Mesenchymal stem cell (in vitro differentiated cells and primary cell): ENCODE measurements at places on chromosomes 1 and 21.

DNA sequence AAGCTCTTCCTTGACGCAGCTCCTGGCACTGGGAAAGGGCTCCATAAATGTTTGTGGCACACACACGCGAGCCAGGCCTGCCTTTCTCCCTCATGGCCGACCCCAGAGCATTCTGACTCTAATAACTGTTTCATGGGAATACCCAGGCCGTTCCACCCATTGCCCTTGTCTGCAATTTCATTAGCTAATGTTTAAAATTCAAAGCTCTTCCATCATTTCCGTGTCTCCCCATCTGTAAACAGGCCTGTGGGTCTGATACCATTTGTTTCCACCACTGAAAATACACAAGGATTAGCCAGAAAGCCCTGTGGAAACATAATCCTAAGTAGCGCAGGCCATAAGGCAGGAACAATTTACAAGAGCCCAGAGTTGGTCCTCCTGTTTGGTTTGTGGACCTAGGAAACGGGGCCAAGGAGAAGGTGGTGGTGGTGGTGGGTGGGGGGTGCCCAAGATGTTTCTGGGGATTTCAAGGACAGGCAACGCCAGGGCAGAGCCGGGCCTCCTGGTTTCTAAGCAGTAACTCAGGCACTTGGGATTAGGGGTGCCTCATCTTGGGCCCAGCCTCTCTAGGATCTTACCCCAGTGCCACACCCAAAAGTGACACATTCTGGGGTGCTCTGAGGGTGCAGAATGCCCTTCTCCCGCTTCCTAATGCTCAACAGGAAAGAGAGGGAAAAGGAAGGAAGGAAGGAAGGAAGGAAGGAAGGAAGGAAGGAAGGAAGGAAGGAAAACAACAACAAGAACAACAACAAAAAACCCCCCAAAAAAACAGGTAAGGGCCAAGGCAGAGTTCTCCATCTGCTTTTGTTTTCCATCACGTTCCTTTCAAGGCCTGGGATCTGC lies 79.4 kb downstream of the SSBP3 start:
- DNase-seq = peak; percentile 89

GRCh38 chr1:9241891-9242290 lies 7.3 kb downstream of the H6PD start:
- DNase-seq = no peak

DNA sequence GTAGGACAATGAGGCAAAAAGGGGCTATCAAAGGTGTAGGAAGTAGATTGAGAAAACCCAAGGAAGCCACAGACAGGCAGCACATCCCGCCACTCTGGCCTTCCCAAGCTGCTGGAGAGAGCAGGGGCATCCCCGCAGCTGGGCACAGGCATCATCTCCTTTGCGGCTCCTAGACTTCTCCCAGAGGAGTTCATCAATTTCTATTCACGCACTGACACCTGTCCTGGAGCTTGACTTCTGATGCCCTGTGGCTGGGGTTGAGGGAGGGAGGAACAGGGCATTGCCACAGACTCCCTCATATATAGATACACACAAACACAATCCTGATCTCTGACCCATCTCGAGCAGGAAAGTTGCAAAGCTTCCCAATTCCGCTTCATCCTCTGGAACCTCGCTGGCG lies 1.9 kb upstream of the TFAP2E start:
- no peak for DNase-seq

DNA sequence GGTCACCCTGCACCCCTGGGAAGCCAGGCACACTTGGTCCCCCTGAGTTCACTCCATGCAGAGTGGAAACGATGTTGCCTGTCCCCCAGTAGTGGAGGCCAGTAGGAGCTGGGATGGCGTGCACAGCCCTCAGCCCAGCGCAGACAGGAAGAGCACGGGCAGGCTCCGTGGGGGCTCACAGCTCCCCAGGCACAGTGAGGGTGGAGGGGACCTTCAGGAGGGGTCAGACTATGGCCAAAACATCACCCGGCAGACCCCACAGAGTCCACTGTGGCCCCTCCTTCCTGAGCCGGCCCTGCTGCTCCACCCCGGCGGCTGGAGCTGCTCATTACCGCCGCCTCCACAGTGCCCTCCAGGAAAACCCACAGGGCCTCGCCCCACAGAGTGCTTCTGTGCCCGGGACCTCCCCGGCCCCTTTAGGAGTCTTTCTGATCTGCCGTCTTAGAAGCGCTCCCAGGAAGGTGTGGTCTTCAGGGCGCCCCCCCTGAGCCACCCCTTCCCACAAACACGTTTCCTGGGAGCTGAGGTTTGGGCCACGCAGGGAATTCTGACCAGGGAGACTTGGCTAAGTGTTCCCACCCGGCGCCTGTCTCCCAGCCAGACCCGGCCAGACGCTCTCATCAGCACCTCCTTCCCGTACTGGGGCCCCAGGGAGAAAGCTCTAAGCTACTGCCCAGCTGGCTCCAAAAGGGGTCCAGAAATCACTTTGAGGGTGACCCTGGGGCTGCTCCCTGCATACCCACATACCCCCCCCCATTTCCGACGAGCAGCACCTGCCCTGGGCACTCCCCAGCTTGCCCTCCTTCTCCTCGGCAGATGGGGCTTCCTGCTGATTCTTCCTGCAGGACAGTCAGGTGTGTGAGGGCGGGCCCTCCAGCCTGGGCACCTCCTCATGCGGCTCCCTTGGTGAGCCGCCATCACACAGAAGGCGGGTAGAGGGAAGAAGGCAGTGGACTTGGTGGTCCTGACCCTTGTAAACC lies 38.8 kb downstream of the RIPK4 start:
- DNase-seq = no peak

DNA sequence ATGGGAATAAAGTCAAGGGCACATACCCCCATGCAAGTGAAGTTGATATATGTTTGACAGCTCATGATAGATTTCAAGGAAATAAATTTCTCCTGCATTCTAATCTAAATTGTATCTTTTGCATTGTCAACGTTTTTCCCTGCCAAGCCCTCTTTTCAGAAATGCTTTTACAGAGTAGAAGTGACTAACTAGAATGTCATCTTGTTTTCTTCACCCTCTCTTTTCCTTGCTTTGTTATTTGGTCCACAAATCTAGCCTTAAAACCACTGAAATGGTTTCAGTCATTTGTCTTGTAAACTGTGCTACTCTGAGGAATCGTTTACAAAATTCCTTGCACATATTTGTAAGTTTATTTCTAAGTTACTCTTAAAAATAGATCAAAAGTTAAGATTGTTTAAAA lies 600.8 kb upstream of the CXADR start:
- no peak for DNase-seq
